Activated naive CD8-positive, alpha-beta T cell treated with anti-CD3 and anti-CD28 coated beads, Interleukin-2, amount 10 ng/mL, durations not matched to agents 7 days and 5 days (primary cell): ENCODE measurements at places on chromosomes 2 and 18. TPM values are rescaled to one million over a fixed set of nuclear protein-coding genes. Genes with fewer than 3 reads are reported as not detected.

Gene TCF23
- total RNA-seq, result not detected

Gene PIEZO2
- not detected for total RNA-seq

GRCh38 chr2:69791045-69791444 lies 38.4 kb upstream of the GMCL1 start:
- no peak for DNase-seq
- no peak overlapping the region for H3K27ac ChIP-seq
- H3K4me1 ChIP-seq, result peaks cover 18% of the 10 kb centered on the region

DNA sequence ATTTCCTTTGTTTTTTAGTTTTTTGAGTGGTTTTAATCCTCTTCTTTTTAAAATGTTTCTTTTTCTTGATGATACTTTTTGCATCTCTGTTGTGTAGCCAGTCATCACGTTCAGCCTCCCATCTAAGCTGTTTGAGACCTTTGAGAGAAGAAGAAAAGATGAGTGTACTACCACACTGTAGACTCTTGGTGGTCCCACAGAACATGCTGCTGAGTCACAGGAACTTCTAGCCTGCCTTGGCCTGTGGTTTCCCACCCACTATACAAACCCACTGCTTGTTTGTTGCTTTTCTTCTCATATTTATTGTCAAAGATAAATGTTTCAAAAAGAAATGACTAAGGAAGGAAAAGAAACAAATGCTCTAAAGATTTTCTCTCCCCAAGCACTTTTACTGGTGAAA lies 5.5 kb downstream of the CEBPZOS start:
- H3K4me3 ChIP-seq, result peak overlapping the region; percentile 39
- peak overlapping the region; percentile 35 for H3K27ac ChIP-seq
- no peak for DNase-seq

DNA sequence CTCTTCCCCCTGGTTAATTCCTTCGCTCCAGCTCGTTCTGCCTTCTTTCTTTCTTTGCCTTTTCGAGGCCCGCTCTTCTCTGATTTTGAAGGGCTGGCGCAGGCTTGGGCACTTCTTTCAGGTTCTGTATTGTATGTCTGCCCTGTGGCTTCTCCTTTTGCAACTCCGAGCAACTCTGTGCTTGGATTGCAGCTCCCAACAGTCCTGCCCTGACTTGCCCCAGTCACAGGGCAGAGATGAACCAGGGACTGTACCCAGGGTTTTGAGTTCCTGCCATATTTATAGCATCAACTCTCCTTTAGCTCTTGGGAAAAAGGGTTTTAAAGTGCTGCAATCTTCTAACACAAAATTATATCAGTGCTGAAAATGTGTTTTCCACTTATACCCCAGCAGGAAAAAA lies 31.1 kb upstream of the CD8A start:
- no peak for DNase-seq
- H3K27me3 ChIP-seq, result no peaks in the 10 kb centered on the region
- H3K4me1 ChIP-seq, result peaks cover 74% of the 10 kb centered on the region
- peak overlapping the region; percentile 92 for H3K4me3 ChIP-seq
- peak overlapping the region; percentile 97 for H3K27ac ChIP-seq

- no peak overlapping the region for H3K4me3 ChIP-seq
- no peak for DNase-seq
- no peaks in the 10 kb centered on the region for H3K36me3 ChIP-seq
- H3K4me1 ChIP-seq, result no peaks in the 10 kb centered on the region
- peaks cover 10% of the 10 kb centered on the region for H3K27me3 ChIP-seq
These were observed 29.2 kb upstream of the PPP4R1 start for GRCh38 chr18:9643549-9643948.

DNA sequence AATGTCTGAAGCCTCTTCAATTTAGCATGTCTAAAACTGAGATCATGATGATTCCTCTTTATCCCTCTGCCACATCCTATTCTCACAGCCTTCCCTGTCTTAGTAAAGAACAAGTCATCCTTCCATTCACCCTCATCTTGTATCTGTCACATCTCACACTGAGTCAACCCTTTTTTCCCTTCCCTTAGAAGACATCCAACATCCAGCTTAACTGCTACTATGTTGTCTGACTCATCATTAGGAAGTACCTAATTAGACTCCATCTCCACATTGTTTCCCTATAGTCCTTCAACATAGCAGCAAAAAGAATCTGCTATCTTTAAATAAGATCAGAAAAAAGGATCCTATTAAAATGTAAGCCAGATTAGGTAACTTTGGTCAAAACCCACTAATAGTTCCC lies 85.2 kb upstream of the GRB14 start:
- no peaks in the 10 kb centered on the region for H3K4me1 ChIP-seq
- no peaks in the 10 kb centered on the region for H3K27me3 ChIP-seq
- H3K36me3 ChIP-seq, result no peaks in the 10 kb centered on the region
- no peak overlapping the region for H3K27ac ChIP-seq
- no peak overlapping the region for H3K4me3 ChIP-seq

- H3K27ac ChIP-seq, result no peak overlapping the region
- no peak for DNase-seq
- no peaks in the 10 kb centered on the region for H3K36me3 ChIP-seq
- no peaks in the 10 kb centered on the region for H3K4me1 ChIP-seq
- no peak overlapping the region for H3K4me3 ChIP-seq
These were observed 123.7 kb downstream of the GALNT14 start for GRCh38 chr2:31014516-31014915.

DNA sequence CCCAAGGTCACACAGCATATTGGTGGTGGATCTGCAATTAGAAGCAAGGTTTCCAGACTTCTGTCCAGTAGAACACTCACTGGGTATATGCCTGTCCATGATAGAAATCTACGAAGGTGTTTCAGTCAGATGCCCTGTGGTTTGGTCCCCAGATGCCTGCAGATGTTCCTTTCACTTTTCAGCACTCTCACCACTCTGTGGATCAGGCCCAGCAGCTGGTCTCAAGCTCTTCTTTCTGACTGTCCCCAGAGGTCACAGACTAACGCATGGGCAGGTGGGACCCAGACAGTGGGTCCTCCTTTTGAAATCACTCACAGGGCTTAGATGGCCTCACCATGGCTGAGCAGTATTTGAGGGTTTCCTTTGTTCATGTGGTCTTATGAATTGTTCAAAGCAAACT lies 376.5 kb downstream of the ALK start:
- H3K27me3 ChIP-seq, result peaks cover 16% of the 10 kb centered on the region
- H3K4me3 ChIP-seq, result no peak overlapping the region
- no peak overlapping the region for H3K27ac ChIP-seq
- no peaks in the 10 kb centered on the region for H3K4me1 ChIP-seq
- H3K36me3 ChIP-seq, result no peaks in the 10 kb centered on the region
- no peak for DNase-seq

Gene TXNDC2
- not detected for total RNA-seq

DNA sequence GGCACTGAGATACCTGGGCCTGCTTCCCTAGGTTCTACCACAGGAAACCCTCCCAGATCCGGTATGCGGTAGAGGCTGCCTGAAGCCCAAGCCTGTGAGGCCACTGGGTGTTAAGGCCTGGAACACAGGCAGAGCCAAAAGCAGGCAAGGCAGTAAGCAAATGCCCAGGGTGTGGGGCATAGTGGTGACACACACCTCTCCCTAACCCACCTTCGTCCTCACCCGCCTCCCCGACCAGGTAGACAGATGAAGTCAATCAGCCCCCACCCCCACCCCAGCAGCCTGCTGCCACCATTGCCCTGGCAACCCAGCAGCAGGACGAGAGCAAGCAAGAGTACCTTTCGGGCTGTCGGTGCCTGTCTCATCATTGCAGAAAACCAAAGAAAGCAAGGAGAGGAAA lies 6.1 kb downstream of the DCTN1 start:
- peak overlapping the region; percentile 19 for H3K27ac ChIP-seq
- no peak overlapping the region for H3K4me3 ChIP-seq
- H3K36me3 ChIP-seq, result peaks cover 15% of the 10 kb centered on the region
- no peaks in the 10 kb centered on the region for H3K27me3 ChIP-seq

- H3K27me3 ChIP-seq, result no peaks in the 10 kb centered on the region
- peaks cover 3% of the 10 kb centered on the region for H3K36me3 ChIP-seq
- no peak for DNase-seq
- peaks cover 21% of the 10 kb centered on the region for H3K4me1 ChIP-seq
These were observed 11.8 kb downstream of the PLEKHM3 start for GRCh38 chr2:208013285-208014178.

GRCh38 chr2:41879235-41879916 lies 168.4 kb upstream of the PKDCC start:
- H3K27ac ChIP-seq, result no peak overlapping the region
- peaks cover 22% of the 10 kb centered on the region for H3K27me3 ChIP-seq
- no peak overlapping the region for H3K4me3 ChIP-seq
- no peak for DNase-seq
- H3K4me1 ChIP-seq, result no peaks in the 10 kb centered on the region
- no peaks in the 10 kb centered on the region for H3K36me3 ChIP-seq

- peak overlapping the region; percentile 92 for H3K27ac ChIP-seq
- peaks cover 18% of the 10 kb centered on the region for H3K4me1 ChIP-seq
- H3K27me3 ChIP-seq, result no peaks in the 10 kb centered on the region
- H3K4me3 ChIP-seq, result peak overlapping the region; percentile 74
- peak; percentile 47 for DNase-seq
These were observed 68.7 kb downstream of the MTHFD2 start for GRCh38 chr2:74267068-74267467.

- DNase-seq, result no peak
- H3K27me3 ChIP-seq, result no peaks in the 10 kb centered on the region
- H3K36me3 ChIP-seq, result no peaks in the 10 kb centered on the region
- no peak overlapping the region for H3K4me3 ChIP-seq
These were observed 29.2 kb downstream of the KCTD1 start for GRCh38 chr18:26519114-26519513.

DNA sequence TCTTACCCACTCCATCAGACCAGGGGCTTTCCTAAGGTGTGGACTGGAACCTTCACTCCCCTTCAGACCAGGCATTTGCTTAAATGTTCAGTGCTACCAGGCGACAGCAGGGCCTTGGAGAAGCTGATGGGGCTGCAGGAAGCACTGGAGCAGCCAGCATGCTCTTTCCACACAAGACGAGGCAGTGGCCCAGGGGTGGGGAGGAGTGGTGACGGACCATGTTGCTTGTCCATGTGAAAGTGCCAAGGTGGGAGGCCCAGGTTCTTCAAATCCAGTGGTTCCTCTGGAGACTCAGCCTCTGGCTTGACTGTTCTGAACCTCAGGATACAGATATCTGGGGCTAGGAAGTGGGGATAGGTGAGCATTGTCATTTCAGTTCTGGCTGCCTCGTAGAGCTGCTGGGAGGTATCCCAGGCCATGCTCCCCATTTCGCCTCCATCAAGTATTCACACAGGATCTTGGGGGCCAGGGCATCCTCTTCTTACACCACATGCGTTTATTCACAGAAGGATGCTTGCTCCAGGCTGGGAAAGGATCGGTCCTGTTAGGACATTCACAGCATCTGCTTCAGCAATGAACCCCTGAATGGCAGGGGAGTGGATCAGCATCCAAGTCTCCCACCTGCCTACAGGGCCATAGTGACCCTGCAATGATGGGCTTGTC lies 62.2 kb downstream of the SFXN5 start:
- no peaks in the 10 kb centered on the region for H3K36me3 ChIP-seq
- no peak overlapping the region for H3K4me3 ChIP-seq
- no peaks in the 10 kb centered on the region for H3K4me1 ChIP-seq

DNA sequence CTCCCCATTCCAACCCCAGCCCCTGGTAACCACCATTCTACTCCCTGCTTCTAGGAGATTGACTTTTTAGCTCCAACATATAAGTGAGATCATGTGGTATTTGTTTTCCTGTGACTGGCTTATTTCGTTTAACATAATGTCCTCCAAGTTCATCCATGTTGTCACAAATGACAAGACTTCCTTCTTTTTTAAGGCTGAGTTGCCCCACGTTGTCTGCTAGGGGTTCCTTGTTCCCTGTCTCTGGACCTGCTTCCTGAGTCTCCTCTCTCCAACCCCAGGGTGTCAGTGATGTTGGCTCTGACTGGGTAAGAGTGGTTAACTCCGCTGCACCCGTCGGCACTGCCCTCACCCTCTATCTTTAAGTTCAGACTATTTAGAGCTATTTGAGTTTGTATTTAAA lies 175.2 kb downstream of the SH3RF3 start:
- peaks cover 2% of the 10 kb centered on the region for H3K4me1 ChIP-seq
- H3K4me3 ChIP-seq, result no peak overlapping the region
- no peaks in the 10 kb centered on the region for H3K27me3 ChIP-seq
- H3K27ac ChIP-seq, result no peak overlapping the region
- no peaks in the 10 kb centered on the region for H3K36me3 ChIP-seq
- no peak for DNase-seq

Gene MC2R
- total RNA-seq, result not detected

- H3K36me3 ChIP-seq, result no peaks in the 10 kb centered on the region
- H3K27ac ChIP-seq, result no peak overlapping the region
- no peak overlapping the region for H3K4me3 ChIP-seq
These were observed 130.6 kb upstream of the ZNF236 start for GRCh38 chr18:76691800-76692199.

GRCh38 chr2:173681881-173682650 lies 283.1 kb downstream of the SP3 start:
- no peak for DNase-seq
- H3K4me3 ChIP-seq, result no peak overlapping the region
- H3K27ac ChIP-seq, result no peak overlapping the region
- peaks cover 17% of the 10 kb centered on the region for H3K27me3 ChIP-seq
- no peaks in the 10 kb centered on the region for H3K36me3 ChIP-seq
- no peaks in the 10 kb centered on the region for H3K4me1 ChIP-seq

DNA sequence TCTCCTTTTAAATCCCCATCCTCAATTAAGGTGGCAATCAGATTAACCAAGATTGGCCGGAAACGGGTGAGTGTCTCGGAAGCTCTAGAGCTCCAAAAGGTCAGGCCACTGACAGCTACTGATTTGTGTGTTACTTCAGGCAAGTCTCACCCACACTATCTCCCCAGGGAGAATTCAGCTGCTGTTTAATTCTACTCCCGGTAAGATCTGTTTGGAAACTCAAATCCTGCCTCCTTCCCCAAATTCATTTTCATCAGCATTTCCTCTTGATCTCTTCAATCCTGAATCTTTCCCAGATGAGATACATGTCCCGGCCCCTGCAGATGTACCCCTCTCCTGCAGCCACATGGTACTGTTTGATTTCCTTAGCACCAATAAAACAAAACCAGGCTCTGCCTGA lies 34.9 kb downstream of the EFR3B start:
- no peaks in the 10 kb centered on the region for H3K4me1 ChIP-seq
- no peak overlapping the region for H3K4me3 ChIP-seq
- H3K36me3 ChIP-seq, result no peaks in the 10 kb centered on the region
- DNase-seq, result no peak
- peaks cover 24% of the 10 kb centered on the region for H3K27me3 ChIP-seq

DNA sequence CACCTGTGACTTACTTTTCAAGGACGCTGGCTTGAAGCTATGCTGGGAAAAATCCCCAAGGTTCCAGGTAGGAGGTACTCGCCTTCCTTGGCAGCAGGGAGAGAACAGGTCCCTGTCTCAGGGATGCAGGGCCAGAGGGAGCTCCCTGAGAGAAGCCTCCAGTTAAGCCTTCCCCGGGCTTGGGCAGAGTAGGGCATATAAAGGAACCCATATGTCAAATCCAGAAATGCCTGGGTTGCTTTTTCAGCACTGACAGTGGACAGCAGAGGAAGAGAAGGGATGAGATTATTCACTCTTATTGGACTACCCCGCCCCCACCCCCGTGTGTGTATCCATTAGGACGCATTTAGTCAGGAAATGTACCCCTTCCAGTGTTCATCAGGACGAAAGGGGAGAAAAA lies 89.3 kb upstream of the TEX51 start:
- H3K27ac ChIP-seq, result no peak overlapping the region
- H3K4me1 ChIP-seq, result no peaks in the 10 kb centered on the region
- H3K36me3 ChIP-seq, result no peaks in the 10 kb centered on the region
- no peak for DNase-seq
- no peak overlapping the region for H3K4me3 ChIP-seq
- peaks cover 9% of the 10 kb centered on the region for H3K27me3 ChIP-seq
